ENCODE measurements at places on chromosomes 3 and 15. TPM values are rescaled to one million over a fixed set of nuclear protein-coding genes. Genes with fewer than 3 reads are reported as not detected.
A peak's percentile ranks its signal among the peaks of the same experiment; 100 is the strongest.

GRCh38 chr3:18228060-18228459, 197.1 kb downstream of the SATB1 start:
- DNase-seq: no peak

LRTM1 gene
- not detected for total RNA-seq

HIGD2B gene
- total RNA-seq: not detected

- DNase-seq: no peak
Measured at GRCh38 chr3:170701696-170702678, 116.1 kb upstream of the SLC7A14 start.

DNA sequence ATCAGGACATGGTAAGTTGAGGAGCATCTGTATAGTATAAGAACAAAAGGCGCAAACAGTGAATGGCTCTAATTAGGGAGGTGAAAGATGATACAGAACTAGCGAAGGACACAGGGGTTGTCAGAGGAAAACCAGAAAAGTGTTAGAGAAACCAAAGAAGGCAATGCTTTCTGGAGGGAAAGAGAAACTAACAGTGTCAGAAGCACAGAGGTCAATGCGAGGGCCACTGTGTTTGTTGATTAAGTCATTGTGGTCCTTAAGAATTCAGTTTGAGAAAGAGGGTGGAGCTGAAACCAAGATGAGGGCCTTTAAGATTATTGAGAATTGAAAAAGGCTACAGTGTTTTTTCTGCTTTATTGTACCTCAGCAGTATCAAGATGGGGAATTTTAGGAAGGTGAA, 28.8 kb downstream of the ATG7 start:
- DNase-seq: no peak

CPN2 gene
- total RNA-seq: not detected

DNA sequence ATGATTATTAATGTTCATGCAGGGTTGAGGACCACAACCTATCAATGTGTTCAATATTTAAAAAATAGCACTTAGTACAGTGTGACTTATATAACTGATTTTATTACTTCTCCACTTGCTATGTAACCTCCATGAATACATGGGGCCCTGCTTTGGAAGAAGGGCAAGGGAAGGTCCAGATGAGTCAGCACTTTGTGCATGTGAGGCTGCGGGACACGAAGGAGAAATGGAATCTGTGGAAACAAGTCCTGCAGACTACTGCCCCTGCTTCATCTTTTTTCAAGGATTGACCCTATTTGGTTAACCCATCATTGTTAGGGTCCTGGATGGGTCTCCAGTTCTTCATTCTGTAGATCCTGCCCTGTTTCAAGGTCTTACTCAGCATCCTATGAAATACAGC, 1.6 kb downstream of the NXPE3 start:
- DNase-seq: peak; percentile 52

DNA sequence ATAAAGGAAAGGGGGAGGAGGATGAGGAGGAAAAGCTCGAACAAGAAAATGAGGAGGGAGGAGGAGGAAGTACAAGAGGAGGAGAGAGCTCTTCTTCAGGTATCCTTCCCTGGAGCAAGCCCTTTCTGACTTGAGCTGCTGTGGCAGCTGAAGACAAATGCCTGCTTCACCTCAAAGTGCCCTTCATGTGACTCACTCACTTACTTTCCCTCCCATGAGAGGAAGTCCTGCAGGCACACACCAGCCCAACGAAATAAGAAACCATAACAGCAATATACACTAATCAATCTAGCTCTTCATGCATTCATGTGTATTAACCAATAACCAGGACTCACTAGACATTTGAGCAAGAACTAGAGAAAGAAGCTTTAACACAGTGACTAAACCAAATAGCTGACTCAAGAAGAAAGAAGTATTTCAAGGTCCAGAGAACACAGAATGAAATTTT, 251.9 kb downstream of the IGSF11 start:
- no peak for DNase-seq

DNA sequence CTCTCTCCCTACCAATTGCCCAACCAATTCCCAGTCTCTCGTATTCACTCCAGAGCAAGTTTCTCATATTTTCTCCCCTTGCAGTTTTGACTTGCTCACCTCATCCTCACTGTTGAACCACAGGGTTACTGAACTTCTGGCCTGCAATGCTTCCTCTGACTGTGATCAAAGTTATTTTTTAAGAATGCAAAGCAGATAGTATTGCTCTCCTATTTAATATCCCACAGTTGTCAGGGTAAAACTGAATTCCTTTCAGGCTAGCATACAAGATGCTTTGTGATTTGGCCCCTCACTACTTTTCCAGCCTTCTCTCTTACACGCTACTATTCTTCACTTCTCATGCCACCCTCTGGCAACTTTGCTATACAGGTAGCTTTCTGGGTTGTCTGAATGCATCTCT, 80.9 kb downstream of the LRRFIP2 start:
- no peak for DNase-seq

- DNase-seq: no peak
Measured at GRCh38 chr15:68775236-68775577, 45.5 kb downstream of the ANP32A start.

GRCh38 chr3:146715170-146715569, 110.0 kb upstream of the PLSCR5 start:
- DNase-seq: peak; percentile 34

DNA sequence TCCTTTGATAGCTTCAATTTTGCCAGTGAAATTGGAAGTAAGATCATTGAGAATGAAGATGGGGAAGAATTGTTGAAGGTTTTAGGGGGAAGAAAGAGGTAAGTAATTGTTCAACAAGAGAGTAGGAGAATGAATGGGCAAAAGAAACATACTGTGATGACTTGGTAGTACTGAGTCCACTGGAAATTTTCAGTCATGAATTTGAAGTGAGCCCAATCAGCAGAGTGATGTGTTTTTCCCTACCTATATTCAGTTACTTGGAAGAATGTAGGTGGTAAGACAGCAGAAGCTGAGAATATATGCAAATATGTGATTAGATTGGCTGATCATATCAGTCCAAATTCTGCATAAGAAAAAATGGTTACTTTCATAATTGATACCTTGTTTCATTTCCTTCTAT, 569.6 kb downstream of the AGBL1 start:
- no peak for DNase-seq

DNA sequence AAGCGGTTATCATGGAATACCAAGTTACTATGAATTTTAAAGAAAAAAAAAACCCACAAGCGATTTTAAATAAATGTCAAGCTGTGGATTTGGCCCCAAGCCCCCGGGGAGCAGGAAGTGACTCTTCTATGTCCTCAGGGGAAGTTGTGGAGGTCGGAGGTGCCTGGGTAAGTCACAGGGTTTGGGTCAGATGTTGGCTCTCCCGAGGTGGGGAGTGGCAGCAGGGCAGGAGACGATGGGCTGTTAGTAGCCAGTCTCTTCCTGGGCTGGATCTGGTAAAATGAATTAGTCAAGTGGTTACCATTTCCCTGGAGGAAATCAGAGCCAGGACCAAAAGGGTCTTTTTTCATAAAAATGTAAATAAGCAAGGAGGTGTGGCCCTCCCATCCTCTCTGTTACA, 316.7 kb downstream of the TLE3 start:
- no peak for DNase-seq

DNA sequence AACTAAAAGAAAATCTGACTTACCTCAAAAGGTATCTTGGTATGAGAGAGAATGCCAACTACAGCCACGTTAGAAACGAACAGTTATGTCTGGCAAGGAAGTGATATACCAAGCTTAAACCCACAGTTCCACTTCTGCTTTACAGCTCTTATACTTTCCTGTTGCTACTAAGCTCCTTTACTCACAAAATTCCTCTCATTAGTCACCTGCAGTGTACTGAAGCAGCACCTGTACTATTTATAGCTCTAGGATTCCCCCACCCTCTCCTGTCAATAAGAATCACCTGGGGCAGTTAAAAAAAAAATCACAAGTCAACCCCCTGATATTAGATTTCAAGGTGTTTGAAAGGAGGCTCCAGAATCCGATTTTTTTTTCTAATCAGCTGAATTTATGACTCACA, 2.9 kb upstream of the TMEM266 start:
- DNase-seq: no peak

- peak; percentile 18 for DNase-seq
Measured at GRCh38 chr15:40441565-40442531, 1.1 kb downstream of the BAHD1 start.

ILDR1 gene
- not detected for total RNA-seq

TOMM70 gene
- 32.3 TPM for total RNA-seq

UPK1B gene
- total RNA-seq: not detected

CCDC33 gene
- total RNA-seq: not detected

- no peak for DNase-seq
Measured at GRCh38 chr15:67761343-67761742, 64.0 kb upstream of the SKOR1 start.

SAMD7 gene
- total RNA-seq: not detected

GRCh38 chr3:30286811-30287210, 319.6 kb upstream of the TGFBR2 start:
- DNase-seq: peak; percentile 53

CNTN4 gene
- not detected for total RNA-seq

DNA sequence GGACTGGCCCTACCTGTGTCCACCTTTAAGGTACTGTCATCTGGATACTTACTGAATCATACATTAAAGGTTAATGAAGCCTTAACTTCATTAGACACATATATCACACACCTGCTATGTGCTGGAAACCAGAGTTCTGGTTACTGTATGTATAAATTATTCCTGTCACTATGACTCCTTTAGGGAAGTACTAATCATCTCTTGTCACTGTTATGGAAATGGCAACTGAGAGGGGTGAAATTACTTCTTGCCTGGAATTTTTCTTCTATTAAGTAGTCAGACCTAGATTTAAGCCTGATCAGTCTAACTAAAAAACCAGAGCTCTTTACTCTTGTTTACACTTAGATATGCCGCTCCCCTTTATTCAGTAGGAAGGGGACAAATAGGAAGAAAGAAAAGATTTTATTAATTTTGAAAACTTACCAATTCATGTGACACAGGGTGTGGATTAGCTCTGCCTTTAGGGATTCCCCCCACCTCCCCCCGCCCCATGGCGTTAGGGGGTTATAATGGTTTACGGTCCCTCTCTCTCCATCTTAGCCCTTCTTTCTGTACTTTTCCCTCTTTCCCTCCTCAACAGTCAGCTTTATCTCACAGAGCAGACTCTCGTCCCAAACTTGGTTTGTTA, 152.5 kb downstream of the KLHL25 start:
- DNase-seq: no peak

DNA sequence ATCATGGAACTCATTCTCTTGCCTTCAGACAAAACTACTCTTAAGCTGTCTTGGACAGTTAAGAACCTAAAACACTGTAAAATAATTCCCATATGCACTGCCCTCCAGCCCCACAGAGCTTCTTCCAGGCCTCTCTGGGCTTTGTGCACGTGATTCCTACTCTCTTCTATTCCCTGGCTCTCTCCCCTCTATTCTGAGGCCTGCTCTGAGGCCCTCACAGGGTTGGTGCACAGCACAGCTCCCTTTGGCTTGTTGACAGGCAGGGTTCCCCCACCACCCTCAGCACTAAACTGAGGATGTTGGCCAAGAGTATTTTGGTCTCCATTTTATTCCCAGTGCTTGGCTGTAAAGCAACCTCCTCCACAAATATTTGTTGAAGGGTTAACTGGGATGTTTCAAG, 13.5 kb downstream of the MRPL46 start:
- DNase-seq: no peak

ATP13A5 gene
- not detected for total RNA-seq

DNA sequence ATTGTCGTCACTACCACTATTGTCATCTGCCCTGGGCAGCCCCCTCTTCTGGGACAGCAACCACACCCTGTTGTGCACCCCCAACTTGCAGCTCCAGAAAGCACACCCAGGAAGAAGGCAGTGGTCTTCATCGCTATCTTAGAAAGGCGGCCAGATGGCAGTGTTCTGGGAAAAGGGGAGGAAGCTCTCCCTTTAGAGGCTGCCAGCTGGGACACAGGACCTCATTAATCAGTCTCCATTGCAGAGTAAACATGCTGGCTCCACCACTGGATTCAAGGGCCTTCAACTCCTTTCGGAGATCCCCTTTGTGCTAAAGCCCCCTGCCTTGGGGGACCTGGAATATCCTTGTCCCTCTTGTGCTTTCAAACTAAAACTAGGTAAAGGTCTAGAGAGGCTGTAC, 199.3 kb upstream of the LINGO1 start:
- DNase-seq: no peak

DNA sequence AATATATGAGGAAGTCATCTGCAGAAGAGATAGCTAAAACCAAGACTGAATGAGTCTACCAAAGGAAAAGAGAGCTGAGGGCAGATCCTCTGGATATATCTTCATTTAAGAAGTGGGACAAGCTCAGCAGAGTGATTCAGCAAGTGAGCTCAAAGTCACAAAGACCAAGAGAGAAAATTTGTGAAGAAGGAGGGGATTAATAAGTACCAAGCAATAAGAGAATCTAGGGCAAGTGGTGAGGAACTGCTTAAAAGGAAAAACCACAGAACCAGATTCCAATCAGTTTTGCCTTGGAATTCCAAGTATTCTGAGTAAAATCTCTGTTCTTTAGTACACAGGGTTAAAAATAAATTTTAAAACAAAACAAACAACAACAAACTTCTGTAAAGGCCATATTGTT, 3.6 kb downstream of the EHHADH start:
- no peak for DNase-seq

GRCh38 chr15:26231096-26231495, 368.0 kb upstream of the ATP10A start:
- DNase-seq: no peak

DNA sequence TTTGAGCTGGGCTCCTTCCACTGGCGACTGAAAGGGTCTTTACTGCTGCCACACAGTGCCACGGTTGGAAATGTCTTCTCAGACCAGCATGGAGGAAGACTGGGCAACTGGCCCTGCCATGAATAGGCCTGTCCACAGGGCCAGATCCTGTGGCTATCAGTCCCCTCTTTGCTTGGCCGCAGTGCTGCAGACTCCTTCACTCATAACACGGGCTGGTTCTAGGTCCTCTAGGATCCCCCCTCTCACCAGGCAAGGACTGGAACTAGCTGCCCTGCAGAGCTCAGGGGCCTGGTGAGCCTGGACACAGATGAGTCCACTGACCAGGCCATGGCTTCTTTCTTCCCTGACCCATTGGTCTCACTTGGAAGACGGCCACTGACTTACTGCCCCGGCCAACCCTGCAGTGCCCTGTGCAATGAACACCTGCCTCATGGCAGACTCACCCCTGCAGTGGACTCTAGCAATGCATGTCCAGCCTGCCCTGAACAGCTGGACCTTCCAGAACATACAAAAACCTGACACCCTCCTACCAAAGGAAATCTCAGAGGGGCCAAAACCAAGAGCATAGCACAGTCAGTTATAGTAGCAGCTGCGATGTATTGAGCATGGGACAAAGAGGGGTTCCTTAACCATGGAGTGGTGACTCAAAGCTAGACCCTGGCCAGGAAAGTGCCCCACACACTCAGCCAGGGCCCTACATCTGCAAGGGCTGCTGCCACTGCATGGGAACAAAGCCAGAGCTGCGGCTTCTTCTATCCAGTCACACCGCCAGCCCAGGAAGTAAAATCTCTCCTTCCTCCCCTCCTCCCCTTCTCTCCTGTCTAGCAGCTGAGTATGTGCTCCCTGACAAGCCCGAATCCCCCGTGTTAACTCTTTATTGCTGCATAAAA, 72.1 kb upstream of the ITGA11 start:
- DNase-seq: no peak

MINAR1 gene
- total RNA-seq: 0.93 TPM

- no peak for DNase-seq
Measured at GRCh38 chr3:197809356-197810020, 18.4 kb downstream of the LRCH3 start.

TRH gene
- not detected for total RNA-seq

Data from endothelial cell of umbilical vein (primary cell).